ENCODE measurements at places on chromosomes 3 and 15. TPM values are rescaled to one million over a fixed set of nuclear protein-coding genes. Genes with fewer than 3 reads are reported as not detected.

- H3K4me1 ChIP-seq: peaks cover 59% of the 10 kb centered on the region
- H3K27me3 ChIP-seq: peaks cover 30% of the 10 kb centered on the region
- no peaks in the 10 kb centered on the region for H3K36me3 ChIP-seq
- H3K4me3 ChIP-seq: no peak overlapping the region
- DNase-seq: no peak
- H3K27ac ChIP-seq: no peak overlapping the region
Measured at GRCh38 chr3:98735761-98736269, 27.3 kb upstream of the ST3GAL6 start.

- no peak overlapping the region for H3K27ac ChIP-seq
- H3K4me1 ChIP-seq: peaks cover 25% of the 10 kb centered on the region
- no peak overlapping the region for H3K4me3 ChIP-seq
- H3K36me3 ChIP-seq: no peaks in the 10 kb centered on the region
- no peaks in the 10 kb centered on the region for H3K27me3 ChIP-seq
Measured at GRCh38 chr3:78724859-78725258, 1042.9 kb downstream of the ROBO1 start.

- no peaks in the 10 kb centered on the region for H3K27me3 ChIP-seq
- H3K36me3 ChIP-seq: no peaks in the 10 kb centered on the region
- no peak overlapping the region for H3K27ac ChIP-seq
- peak overlapping the region; percentile 0 for H3K4me3 ChIP-seq
- H3K4me1 ChIP-seq: peaks cover 15% of the 10 kb centered on the region
- DNase-seq: peak; percentile 38
Measured at GRCh38 chr3:137163241-137163871, 205.6 kb downstream of the IL20RB start.

GRCh38 chr3:51860703-51861665, at the start of gene IQCF2:
IQCF2 (plus strand) TSS chr3:51861615; CDS start chr3:51861667, 52 bp downstream.
- no peak within 1 kb of the TSS for H3K4me3 ChIP-seq
- H3K4me1 ChIP-seq: no peaks in the 10 kb centered on the region
- no peak for DNase-seq
- peaks cover 6% of the 10 kb centered on the region for H3K27me3 ChIP-seq
- H3K36me3 ChIP-seq: no peaks in the 10 kb centered on the region

GRCh38 chr3:145197821-145198220, 963.2 kb downstream of the PLOD2 start:
- no peaks in the 10 kb centered on the region for H3K4me1 ChIP-seq
- no peaks in the 10 kb centered on the region for H3K27me3 ChIP-seq
- DNase-seq: no peak
- no peak overlapping the region for H3K27ac ChIP-seq

DNA sequence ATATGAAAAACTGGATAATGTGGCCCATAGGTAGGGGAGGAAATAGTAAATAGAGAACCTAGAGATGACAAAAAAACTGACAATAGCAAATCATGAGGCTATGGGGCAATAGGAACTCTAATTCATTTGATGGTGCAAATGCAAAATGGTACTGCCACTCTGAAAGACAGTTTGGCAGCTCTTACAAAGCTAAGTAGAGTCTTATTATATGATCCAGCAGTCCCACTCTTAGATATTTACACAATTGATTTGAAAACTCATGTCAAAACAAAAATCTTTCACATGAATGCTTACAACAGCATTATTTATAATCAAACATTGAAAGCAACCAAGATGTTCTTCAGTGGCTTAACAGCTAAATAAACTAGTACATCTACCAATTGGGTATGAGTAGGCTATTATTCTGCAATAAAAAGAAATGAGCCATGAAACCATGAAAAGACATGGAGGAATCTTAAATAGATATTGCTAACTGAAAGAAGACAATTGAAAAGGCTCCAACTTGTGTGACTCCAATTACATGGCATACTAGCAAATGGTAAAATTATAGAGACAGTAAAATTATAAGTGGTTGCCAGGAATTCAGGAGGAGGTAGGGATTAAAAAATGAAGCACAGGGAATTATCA, 321.8 kb upstream of the STAC start:
- H3K27me3 ChIP-seq: no peaks in the 10 kb centered on the region
- H3K27ac ChIP-seq: no peak overlapping the region

DNA sequence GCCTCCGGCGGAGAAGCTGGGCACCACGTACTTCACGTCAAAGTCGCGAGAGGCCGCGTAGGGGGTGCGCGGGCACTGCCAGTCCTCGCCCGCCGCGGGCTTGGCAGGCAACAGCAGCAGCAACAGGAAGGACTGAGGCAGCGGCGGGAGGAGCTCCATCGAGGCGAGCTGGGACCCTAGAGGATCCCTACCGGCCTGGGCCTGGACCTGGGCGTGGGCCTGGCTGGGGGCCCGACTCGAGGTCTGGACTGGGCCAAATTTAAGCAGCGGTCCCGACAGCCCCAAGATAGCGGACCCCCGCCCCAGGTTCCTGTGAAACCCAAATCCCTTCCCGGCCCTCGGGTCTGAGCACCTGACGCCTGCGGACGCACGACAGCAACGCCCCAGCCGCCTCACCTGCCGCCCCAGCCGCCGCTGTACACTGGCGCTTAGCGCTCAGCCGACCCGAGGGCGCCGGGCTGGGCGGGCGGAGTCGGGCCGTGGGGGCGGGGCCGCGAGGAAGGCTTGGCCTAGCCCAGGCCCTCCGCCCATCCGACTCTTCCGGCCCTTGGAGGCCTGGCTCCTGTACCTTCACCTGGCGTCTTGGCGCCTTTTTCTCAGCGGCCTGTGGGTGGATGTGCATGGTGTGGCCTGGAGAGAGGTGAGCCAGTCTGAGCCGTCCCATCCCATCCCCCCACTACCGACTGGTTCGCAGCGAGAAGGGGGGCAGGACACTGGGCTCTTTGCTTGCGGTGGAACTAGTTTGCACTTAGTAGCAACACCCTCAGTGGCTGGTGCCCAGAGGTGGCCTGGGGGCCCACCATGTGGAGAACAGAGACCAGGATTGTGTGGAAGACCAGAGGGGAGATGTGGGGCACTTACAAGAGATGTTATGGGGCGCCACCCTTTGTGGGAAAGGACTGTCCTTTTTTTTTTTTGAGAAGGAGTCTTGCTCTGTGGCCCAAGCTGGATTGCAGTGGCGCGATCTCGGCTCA, at the start of gene MST1R:
TSS of gene MST1R (minus strand) at position 423 of the 974 bp plus-strand sequence. CDS start at position 159, 264 bp downstream.
- H3K27me3 ChIP-seq: no peaks in the 10 kb centered on the region
- H3K4me1 ChIP-seq: peaks cover 62% of the 10 kb centered on the region
- peaks cover 6% of the 10 kb centered on the region for H3K36me3 ChIP-seq
- DNase-seq: peak; percentile 94
- peak within 1 kb of the TSS; percentile 54 for H3K4me3 ChIP-seq

- no peak overlapping the region for H3K27ac ChIP-seq
- H3K4me1 ChIP-seq: peaks cover 3% of the 10 kb centered on the region
- H3K36me3 ChIP-seq: no peaks in the 10 kb centered on the region
- no peaks in the 10 kb centered on the region for H3K27me3 ChIP-seq
- H3K4me3 ChIP-seq: no peak overlapping the region
- no peak for DNase-seq
Measured at GRCh38 chr3:106829206-106829605, 548.0 kb upstream of the CCDC54 start.

- no peaks in the 10 kb centered on the region for H3K36me3 ChIP-seq
- no peak for DNase-seq
- peaks cover 6% of the 10 kb centered on the region for H3K4me1 ChIP-seq
- H3K27ac ChIP-seq: no peak overlapping the region
- no peaks in the 10 kb centered on the region for H3K27me3 ChIP-seq
- no peak overlapping the region for H3K4me3 ChIP-seq
Measured at GRCh38 chr15:31125061-31125460, 23.5 kb upstream of the TRPM1 start.

DNA sequence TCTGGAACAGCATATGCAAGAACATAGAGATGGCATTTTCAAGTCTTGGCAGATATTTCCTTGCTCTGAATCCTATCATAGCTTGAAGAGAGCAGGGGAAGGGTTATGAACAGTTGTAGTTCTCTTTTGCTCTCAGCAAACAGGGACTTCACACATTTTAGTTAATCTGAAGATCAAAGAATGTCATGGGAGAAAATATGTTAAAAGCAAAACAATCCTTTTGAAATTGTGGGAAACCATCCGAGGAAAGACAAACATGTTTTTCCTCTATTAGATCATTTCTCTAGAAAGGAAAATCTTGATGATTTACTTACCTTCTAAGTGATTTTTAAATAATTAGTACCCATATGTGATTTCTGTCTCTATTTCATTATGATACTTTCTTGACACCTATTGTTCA, 77.8 kb upstream of the DCBLD2 start:
- no peak overlapping the region for H3K4me3 ChIP-seq
- H3K4me1 ChIP-seq: no peaks in the 10 kb centered on the region
- no peak for DNase-seq
- no peak overlapping the region for H3K27ac ChIP-seq
- H3K36me3 ChIP-seq: no peaks in the 10 kb centered on the region
- no peaks in the 10 kb centered on the region for H3K27me3 ChIP-seq

DNA sequence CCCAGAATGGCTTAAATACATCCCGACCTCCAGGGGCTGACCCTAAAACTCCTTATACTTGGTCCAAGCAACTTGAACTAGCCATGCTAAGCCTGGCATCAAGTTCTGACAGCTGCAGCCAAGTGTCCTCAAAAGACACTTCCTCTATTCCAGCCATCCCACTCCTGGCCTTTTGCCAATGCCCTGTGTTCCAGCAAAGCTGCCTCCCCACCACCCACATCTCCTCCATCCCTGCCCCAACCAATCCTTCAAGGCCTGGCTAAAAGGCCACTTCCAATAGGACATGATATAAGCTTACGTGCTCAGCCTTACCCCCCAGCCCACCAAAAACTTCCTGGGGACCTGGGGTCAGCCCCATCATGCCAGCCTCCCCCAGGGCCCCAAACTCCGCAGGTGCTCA, 40.9 kb downstream of the SEMA3G start:
- H3K27ac ChIP-seq: no peak overlapping the region
- H3K4me3 ChIP-seq: no peak overlapping the region
- H3K27me3 ChIP-seq: no peaks in the 10 kb centered on the region
- H3K4me1 ChIP-seq: peaks cover 47% of the 10 kb centered on the region
- peaks cover 97% of the 10 kb centered on the region for H3K36me3 ChIP-seq

- DNase-seq: no peak
- no peaks in the 10 kb centered on the region for H3K27me3 ChIP-seq
- no peaks in the 10 kb centered on the region for H3K36me3 ChIP-seq
- no peaks in the 10 kb centered on the region for H3K4me1 ChIP-seq
- H3K27ac ChIP-seq: no peak overlapping the region
Measured at GRCh38 chr3:55534876-55535275, 47.8 kb upstream of the WNT5A start.

GRCh38 chr3:189673535-189673934, 42.3 kb downstream of the TP63 start:
- H3K4me3 ChIP-seq: no peak overlapping the region
- H3K27ac ChIP-seq: no peak overlapping the region
- DNase-seq: no peak
- no peaks in the 10 kb centered on the region for H3K4me1 ChIP-seq

DNA sequence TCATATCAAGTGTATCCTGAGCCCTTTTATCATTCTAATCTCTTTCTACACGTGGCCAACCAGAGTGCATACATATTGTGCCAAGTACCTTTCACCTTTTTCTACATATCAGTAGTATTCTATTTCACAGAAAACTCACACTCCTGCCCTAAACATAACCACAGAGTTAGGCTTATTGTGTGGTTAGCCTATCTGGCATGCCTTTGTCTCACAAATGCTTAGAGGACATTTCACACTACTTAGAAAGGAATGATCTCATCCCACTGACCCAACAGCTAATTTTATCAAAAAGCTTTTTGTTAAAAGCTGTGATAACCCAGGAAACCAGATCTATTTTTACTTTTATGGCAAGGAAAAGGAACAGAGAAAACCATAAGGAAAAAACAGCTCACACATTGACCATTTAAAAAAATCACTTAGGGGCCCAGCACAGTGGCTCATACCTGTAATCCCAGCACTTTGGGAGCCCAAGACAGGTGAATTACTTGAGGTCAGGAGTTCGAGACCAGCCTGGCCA, 17.8 kb upstream of the MAP4 start:
- no peak for DNase-seq
- peak overlapping the region; percentile 36 for H3K27ac ChIP-seq
- no peaks in the 10 kb centered on the region for H3K27me3 ChIP-seq
- peaks cover 72% of the 10 kb centered on the region for H3K4me1 ChIP-seq
- H3K36me3 ChIP-seq: no peaks in the 10 kb centered on the region

DNA sequence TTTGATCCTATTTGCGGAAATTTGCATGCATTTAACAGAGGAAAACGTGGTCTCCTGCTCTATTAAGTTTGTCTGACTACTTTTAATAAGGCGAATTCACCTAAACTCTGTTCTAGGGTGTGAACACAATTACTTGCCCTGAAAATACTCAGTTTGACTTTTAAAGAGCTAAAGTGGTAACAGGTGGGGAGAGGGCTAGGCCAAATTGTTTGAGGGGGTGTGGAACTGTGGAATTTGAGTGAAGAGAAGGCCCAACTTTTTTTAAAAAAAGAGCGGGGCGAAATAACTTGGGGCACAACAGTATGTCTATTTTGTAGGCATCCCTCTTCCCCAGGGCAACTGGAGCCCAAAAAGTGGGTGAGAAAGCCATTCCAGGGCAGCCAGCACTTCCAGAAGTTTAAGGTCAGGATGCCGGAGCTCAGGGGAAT, 580 bp upstream of the FXR1 start:
- no peak for DNase-seq
- peak overlapping the region; percentile 72 for H3K4me3 ChIP-seq
- H3K4me1 ChIP-seq: peaks cover 34% of the 10 kb centered on the region
- H3K36me3 ChIP-seq: peaks cover 3% of the 10 kb centered on the region

DNA sequence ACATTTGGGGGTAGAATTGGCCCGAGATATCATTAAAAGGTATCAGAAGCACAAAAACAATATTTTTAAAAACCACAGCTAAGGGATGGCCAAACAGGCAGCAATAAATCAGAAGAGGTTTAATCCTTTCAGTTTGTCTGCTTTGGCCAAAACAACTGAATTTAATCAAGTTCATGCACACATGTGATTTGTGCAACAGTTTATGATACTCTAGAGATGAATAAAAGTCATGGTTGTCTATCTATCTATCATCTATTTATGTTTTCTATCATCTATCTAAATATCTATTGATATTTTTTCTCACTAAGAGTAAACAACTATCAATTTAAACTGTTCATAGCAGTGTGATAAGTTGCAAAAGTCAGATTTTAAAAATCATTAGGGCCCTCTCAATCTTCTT, 13.0 kb upstream of the CTNNB1 start:
- no peaks in the 10 kb centered on the region for H3K4me1 ChIP-seq
- H3K4me3 ChIP-seq: no peak overlapping the region

DNA sequence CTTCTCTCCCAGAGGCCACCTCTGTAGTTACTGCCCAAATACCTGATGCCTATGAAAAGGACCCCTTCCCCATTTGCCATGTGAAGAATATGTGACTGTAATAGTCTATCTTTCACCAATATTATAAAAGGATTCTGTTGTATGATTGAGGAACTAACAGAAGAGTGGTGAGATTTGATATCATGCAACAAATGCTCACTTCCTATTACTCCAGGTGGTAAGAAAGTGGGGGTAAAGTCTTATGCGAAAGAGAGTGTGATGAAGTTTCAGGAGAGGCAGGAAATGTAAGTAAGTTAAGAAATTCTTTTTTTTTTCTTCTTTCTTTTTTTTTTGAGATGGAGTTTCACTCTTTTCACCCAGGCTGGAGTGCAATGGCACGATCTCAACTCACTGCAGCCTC, 24.4 kb upstream of the RAP2B start:
- DNase-seq: no peak
- H3K27ac ChIP-seq: peak overlapping the region; percentile 84
- H3K36me3 ChIP-seq: no peaks in the 10 kb centered on the region
- no peaks in the 10 kb centered on the region for H3K27me3 ChIP-seq
- H3K4me1 ChIP-seq: no peaks in the 10 kb centered on the region

The CHRNB4 gene
- total RNA-seq: not detected

The SLC2A2 gene
- not detected for total RNA-seq

The DOCK3 gene
- 1.3 TPM for total RNA-seq

The ISL2 gene
- 1.3 TPM for total RNA-seq

The CPLX3 gene
- total RNA-seq: 37.5 TPM

The CYP1A2 gene
- not detected for total RNA-seq

The TRAIP gene
- total RNA-seq: not detected

The KBTBD8 gene
- total RNA-seq: 2.2 TPM

The ADAMTS7 gene
- 4.0 TPM for total RNA-seq
